ENCODE measurements at places on chromosomes 6 and 20. TPM values are rescaled to one million over a fixed set of nuclear protein-coding genes. Genes with fewer than 3 reads are reported as not detected.

Gene HS3ST5
- not detected for polyA plus RNA-seq

Gene C20orf173
- not detected for polyA plus RNA-seq

Gene ZC3H12D
- polyA plus RNA-seq, result 1.0 TPM

Gene MPC1
- polyA plus RNA-seq, result 88.8 TPM

Gene TPD52L1
- polyA plus RNA-seq, result 8.9 TPM

Gene JPH2
- not detected for polyA plus RNA-seq

Gene ADGB
- not detected for polyA plus RNA-seq

Gene TNF
- polyA plus RNA-seq, result not detected

Measured in neural cell (in vitro differentiated cells).